NCI-H510A (cell line): ENCODE measurements at places on chromosomes 5 and 9.

GRCh38 chr5:78746021-78746770 is 97.6 kb upstream of the LHFPL2 start:
- DNase-seq: no peak

DNA sequence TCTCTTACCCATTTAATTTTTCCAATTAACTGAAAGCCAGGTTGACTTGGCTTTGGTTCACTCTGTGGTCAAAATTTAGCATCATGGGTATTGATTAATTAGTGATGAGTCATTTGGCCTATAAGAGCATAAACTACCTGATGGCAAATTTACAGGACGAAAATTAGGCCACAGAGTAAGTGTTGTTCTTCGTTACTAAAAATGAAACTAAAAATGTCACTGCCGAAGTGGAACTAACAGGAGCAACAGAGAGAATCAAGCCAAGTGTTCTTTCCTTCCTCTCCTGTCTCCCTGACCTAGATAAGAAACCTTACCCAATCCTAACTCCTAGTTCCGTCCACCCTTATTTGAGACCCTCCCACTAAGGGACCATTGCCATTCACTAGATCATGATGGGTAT is 176.9 kb downstream of the RAB3C start:
- no peak for DNase-seq

- DNase-seq: no peak
Observed at GRCh38 chr9:37350486-37351190, 71.9 kb upstream of the GRHPR start.

GRCh38 chr9:33225319-33226147 is 14.4 kb upstream of the SPINK4 start:
- DNase-seq: no peak

DNA sequence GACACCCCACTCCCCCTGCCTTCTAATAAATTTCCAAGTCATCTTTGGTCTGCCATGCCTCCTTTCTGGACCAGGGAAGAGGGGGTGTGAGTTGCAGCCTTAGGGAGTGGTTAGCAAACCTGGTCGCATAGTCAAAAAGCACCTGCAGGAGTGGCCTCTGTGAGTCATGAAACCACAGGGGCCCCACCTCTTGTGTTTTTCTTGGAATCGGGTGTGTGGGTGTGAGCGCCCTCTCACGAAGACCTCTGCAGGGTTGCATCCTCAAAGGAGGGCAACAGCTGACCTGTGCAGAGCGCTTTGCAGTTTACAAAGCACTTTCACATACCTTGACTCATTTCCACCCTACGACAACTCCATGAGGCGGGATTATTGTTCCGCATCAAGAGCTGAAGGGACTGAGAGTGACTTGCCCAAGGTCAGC is 36.8 kb upstream of the TEX48 start:
- DNase-seq: no peak
